NCI-H1694 (cell line): ENCODE measurements at places on chromosomes 1 and 21.

- DNase-seq, result no peak
Observed at GRCh38 chr1:40789661-40790430, 6.3 kb downstream of the KCNQ4 start.

- no peak for DNase-seq
Observed at GRCh38 chr1:12615865-12616708, 1.9 kb downstream of the DHRS3 start.

GRCh38 chr1:18597160-18598042 lies 33.2 kb upstream of the PAX7 start:
- DNase-seq, result peak; percentile 31

- DNase-seq, result peak; percentile 40
Observed at GRCh38 chr1:110466646-110467280, 15.8 kb downstream of the PROK1 start.

GRCh38 chr1:221583465-221583864 lies 158.4 kb downstream of the DUSP10 start:
- no peak for DNase-seq

DNA sequence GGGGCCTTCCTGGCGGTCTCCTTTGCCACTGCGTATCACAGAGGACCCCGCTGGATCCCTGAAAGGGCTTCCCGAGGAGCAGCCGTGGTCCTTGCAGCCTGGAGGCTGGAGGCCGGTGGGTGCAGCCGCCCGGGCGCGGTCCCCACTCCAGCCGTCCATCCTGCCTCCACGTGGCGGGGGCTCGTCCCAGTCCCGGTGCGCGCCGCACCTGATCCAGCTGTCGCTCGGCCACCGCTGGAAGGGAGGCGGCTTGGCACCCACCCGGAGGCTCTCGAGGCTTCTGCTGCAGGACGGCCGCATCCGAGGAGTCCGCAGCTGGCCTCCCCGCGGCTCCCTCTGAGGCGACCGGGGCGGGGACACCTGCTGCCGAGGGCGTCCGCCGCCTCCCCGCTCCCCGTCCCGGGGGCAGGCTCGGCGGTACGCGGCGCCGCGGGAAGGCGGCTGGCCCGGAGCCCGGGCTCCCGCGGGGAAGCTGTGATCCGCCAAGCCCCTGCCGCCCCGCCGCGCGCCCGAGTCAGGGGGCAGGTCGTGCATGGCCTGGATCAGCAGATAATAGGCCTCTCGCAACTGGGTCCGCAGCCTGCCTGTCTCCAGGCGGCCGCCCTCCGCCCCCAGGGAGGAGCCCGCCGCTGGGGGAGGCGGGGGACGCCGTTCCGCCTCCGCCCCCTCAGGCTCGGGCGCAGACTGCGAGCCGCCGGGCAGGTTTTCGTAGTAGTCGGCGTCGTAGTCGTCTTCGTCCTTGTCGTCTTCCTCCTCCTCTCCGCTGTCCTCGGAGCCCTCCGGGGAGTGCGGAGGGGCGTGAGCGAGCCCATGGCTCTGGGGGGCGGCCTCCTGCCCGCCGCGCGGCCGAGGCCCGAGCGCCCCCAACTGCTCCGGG lies at the start of gene SYDE2:
Gene SYDE2 (minus strand): TSS at position 554 of the 877 bp plus-strand sequence. CDS start 20 bp downstream, at position 534.
- peak; percentile 60 for DNase-seq

GRCh38 chr1:245279346-245279745 lies 124.6 kb downstream of the KIF26B start:
- no peak for DNase-seq

GRCh38 chr1:13766592-13767564 lies 66.9 kb downstream of the PRDM2 start:
- DNase-seq, result no peak

DNA sequence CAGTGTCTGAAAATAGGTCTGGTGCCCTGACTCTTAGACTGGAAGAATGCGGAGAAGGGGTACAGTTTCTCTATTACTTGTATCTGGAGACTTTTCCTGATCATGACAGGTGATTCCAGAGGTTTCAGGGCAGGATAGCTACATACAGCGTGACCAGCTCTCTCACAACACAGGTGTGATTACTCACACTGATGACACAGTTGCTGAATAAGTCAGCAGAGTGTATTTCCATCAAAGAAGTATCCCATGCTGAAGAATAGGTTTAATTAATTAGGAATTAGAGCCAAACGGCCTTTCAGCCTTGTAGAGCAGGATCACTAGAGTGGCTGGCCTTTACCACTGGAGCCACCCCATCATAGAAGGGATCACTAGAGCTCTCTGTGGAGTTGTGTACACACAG lies 298.6 kb downstream of the LMX1A start:
- DNase-seq, result no peak

- peak; percentile 100 for DNase-seq
Observed at GRCh38 chr1:243475966-243476365, 220.1 kb downstream of the SDCCAG8 start.

DNA sequence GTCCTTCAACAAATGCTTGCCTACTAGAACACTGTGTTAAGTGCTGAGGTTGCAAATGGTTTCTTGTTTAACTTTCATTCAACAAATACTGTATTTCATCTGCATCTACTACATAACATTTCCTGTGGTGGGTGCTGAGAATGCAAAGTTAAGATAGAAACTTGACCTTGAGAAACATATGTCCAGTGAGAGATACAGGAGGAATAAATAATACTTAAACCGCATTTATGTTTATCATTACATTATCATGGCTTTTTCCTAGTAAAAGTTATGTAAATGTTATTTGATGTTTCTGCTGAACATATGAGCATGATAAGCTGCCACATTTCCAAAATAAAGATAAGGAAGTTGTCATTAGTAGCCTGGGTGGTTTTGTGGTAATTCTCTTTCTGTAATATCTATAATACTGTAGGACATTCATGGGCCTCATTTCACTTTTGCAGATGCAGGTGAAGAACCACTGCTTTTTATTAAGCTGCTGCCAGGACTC lies 590.4 kb downstream of the PLPP3 start:
- DNase-seq, result no peak

DNA sequence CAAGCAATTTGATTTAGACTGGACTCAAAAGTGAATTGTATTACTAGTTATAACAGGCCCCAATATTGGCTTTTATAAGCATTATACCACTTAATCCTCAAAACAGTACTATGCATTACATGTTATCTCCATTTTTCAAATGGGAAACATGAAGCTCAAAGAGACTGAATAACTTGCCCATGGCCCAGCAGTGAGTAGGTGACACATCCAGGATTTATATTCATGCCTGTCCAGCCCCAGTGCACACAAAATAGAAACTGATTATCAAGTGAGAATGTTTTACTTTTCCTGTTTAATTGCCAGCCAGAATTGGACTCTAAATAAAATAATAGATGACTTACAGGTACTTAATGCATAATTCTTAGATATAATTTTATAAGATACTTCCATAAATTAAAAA lies 82.9 kb downstream of the NIBAN1 start:
- DNase-seq, result no peak

DNA sequence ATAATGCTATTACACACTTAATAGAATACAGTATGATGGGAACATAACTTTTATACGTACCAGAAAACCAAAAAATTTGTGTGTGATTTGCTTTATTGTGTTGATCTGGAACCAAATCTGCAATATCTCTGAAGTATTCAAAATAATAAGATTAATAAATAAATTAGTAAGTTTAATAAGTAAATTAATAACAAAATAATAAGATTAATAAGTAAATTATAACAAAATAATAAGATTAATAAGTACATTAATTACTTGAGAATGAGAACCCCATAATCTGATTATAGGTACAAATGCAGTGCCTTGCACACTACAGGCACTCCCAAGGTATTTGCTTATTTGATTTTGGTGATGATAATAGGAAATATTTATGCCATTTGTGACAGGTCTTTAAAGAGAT lies 267.4 kb downstream of the ZNF326 start:
- no peak for DNase-seq

- no peak for DNase-seq
Observed at GRCh38 chr21:32426592-32427051, 14.1 kb downstream of the EVA1C start.

DNA sequence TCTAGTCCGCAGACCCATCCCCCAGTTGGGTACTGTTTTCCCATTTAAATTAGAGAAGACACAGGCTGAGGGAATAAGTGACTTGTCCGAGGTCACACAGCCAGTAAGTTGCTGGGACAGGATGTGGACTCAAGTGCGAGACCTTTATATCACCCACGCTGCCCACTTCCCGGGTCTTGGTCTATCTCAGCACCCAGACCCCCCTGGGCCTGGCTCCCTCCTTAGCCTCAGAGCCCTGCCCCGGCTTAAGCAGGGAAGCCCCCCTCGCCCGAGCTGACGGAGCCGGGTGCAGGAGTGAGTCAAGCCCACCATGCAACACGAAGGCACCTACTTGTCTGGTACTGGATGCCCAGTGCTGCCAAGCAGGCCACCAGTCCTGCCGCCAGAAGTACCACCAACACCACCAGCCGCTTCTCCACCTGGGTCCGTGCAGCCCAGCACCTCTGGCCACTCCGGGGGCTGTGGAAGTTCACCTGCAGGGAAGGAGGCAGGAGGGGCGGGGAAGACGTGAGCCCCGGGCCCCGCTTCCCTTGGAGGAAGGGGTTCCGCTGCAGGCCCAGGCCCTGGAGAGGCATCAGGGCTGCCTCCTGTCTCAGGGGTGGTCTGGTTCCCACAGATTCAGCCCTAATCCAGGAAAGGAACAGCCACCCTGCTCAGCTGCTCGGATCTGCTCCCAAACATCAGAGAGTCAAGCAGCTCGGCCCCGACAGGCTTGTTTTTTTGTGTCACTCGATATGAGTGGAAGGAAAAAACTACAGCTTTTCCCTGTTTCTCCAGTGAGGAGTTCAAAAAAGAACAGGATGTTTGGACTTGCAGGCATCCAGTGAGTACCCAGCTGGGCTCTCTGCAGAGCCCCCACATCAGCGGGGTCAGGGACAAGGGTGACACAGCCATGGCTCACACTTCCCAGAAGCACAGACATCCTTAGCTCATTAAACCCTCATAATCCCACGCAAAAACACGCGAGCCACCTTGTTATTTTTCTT lies 11.1 kb downstream of the ECE1 start:
- DNase-seq, result no peak
